Posterior cingulate gyrus (tissue), 11 donors: ENCODE measurements at places on chromosomes 16 and 17.

- DNase-seq, result no peak
Observed at GRCh38 chr16:75644240-75645012, 3.0 kb downstream of the KARS1 start.

- DNase-seq, result no peak
Observed at GRCh38 chr16:56689171-56689570, 6.9 kb downstream of the MT1X start.

DNA sequence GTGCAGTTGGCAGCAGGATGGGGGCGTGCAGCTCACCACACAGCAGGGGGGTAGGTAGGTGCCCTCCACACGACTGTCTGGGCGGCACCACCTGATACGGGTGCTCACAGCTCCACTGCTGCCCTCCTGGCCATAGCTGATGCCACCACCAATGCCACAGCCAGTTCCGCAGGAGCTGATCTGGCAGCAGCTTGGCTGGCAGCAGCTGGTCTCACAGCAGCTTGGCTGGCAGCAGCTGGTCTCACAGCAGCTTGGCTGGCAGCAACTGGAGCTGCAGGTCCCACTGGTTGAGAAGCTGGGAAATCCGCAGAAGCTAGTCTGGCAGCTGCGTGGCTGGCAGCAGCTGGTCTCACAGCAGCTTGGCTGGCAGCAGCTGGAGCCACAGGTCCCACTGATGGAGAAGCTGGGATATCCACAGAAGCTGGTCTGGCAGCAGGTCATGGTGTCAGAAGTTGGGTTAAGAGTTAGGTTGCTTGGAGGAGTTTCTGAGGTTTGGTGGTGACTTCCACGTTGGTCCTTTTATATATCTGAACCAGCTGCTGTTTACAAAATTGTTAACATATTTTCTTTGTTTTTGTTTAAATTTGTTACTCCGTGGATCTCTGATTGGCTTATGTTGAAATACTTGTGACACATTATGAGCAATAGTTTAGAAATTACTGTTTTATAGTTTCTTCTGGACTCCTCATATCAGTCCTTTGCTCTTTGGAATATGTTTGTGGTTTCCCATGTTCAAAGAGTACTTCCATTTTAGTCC is at the start of gene KRTAP1-5:
Gene KRTAP1-5 (minus strand): TSS at position 494 of the 757 bp plus-strand sequence. CDS start 53 bp downstream, at position 441.
- DNase-seq, result no peak

- DNase-seq, result no peak
Observed at GRCh38 chr16:79563921-79564320, 36.6 kb downstream of the MAF start.

GRCh38 chr17:12406623-12407215 is 259.0 kb upstream of the MYOCD start:
- no peak for DNase-seq

GRCh38 chr17:17546399-17547185 is 44.9 kb downstream of the PEMT start:
- DNase-seq, result no peak

GRCh38 chr17:2309338-2310154 is 5.8 kb downstream of the SRR start:
- DNase-seq, result no peak

DNA sequence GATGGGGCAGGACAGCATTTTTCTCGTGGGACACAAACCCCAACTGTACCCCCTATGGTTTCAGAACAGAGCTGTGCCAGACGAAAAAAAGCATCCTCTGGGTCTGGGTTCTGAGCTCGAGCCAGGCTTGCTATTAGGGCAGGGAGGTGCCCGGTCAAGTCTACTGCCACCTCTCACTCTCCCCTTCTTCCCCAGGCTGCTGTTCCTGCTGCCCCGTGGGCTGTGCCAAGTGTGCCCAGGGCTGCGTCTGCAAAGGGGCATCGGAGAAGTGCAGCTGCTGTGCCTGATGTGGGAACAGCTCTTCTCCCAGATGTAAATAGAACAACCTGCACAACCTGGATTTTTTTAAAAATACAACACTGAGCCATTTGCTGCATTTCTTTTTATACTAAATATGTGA is 1.1 kb downstream of the MT1E start:
- no peak for DNase-seq

DNA sequence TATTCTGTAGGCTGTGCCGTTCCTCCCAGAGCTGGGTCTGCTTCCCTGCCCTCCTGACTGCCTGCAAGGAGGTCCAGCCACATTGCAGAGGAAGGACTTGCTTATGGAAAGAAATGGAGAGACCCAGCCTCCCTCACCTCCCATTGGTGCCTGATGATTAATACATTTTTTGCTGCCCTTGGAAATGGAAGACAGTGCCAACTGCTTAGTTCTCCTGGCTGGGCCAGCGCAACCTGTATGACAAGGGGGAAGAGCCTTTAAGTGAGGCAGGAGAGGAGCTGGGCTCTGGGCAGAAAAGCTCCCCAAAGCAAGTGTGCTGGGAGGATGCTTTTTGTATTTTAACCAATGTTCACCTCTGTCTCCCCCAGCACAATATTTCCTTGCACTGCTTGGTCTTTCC is 238.5 kb downstream of the SOX9 start:
- no peak for DNase-seq

DNA sequence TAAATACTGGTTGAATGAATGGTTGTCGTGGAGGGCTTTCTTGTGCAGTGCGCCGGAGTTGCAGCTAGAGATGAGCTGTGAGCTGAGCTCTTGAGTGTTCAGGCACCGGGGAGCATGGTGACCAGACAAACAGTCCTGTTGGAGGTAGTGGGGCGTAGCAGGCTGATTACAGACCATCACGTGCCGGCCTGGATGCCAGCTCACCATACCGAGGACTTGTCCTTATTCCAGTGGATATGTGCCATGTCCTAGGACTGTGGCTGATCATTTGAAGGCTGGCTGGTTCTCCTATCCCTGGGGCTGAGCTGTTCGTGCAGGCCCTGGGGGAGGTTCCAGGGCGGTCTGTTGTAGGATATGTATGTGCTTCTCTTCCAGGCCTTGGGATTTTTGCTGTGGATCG is 60.0 kb downstream of the ABCC1 start:
- DNase-seq, result peak; percentile 54

DNA sequence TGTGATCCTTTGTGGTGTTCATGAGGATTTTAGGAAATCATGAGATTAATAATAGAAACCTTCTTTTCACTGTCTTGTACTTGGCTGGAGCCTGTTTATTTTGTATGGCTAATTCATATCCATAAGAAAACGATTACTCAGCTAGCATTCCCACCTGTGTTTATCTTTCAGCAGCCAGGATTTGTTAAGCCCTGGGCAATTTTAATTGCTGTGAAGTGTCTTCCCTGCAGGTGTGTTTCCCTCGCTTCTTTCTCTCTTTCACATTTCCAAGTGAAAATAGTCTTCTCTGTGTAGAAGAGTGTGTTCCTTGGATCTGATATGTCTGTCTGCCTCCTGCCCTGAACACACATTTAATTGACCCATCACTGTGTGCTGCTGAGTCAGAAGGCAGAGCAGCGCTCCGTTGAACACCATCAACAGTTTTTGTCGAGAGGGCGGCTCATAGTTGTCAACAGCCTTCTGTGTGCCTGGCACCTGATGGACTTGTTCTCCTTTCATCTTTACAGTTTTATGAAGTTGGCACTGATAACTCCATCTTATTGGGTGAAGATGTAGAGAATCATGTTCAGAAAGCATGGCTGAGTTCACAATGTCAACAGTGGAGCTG is 83.2 kb downstream of the SPECC1 start:
- DNase-seq, result no peak

DNA sequence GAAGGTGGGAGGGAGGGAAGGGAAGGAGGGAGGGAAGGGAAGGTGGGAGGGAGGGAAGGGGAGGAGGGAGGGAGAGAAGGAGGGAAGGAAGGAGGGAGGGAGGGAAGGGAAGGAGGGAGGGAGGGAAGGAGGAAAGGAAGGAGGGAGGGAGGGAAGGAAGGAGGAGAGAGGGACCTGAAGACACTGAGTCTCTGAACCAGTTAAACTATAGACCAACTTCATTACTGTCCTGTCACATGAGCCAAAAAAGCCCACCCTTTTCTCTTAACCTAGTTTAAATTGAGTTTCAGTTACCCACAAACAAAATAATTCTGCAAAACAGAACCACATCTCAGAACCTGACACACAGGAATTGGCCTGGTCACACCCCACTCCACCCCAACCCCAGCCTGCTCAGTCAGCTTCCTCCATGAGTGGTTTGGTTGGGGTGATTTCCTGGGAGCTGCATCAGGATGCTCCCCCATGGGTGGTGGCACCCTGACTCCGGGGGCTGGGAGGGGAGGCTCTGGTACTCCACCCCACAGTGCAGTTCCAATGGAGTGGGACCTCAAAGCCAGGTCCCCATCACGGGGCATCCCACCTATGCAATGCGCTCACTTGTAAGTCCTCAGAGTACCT is 4.7 kb upstream of the PRR29 start:
- no peak for DNase-seq

DNA sequence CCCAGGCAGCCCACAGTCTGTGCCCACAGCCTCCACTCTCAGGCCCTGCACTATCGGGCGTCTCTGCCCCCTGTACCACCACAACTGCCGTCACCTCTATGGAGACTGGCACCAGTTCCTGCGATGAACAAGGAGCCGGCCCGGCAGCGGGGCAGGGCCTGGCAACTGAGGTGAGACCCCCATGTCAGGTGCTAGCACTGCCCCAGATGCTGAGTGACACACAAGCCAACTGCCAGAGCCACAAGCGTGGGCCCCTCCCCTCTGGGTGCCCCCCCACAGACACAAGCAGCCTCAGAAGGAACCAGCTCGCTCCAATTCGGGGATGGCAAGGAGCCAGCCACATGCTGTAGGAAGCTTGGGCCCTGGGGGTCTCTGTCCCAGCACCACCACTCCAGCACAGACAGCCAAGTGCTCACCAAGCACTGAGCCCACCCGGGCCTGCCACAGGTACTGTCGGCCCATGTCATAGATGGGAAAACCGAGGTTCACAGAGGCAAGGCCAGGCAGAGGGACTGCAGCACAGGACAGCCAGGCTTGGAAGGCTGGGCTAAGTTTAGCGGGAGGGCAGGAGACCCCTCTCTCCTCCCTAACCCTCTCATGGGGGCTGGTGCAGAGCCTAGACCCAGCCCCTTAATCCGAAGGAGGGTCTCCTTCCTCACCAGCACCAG is 1.5 kb upstream of the PVALEF start:
- DNase-seq, result peak; percentile 87

DNA sequence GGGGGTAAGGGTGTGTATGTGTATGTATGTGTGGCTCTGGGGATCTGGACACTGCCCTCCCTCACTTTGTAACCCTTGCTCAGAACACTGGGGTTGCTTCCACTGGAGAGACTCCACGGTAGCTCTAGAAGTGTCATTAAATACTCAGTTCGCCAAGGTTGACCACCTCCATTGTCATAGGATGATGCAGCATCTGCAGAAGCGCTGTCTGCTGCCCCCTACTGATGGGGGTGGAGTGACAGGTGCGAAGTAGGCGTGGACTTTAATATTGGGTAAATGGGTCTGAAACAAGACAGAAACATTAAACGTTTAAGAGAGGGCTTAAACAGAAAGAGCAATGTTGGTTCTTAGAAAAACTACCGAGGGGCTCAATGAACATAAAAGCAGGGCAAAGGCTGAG is 35.5 kb upstream of the STAC2 start:
- no peak for DNase-seq

- DNase-seq, result no peak
Observed at GRCh38 chr17:29585080-29585751, 4.2 kb downstream of the GIT1 start.

DNA sequence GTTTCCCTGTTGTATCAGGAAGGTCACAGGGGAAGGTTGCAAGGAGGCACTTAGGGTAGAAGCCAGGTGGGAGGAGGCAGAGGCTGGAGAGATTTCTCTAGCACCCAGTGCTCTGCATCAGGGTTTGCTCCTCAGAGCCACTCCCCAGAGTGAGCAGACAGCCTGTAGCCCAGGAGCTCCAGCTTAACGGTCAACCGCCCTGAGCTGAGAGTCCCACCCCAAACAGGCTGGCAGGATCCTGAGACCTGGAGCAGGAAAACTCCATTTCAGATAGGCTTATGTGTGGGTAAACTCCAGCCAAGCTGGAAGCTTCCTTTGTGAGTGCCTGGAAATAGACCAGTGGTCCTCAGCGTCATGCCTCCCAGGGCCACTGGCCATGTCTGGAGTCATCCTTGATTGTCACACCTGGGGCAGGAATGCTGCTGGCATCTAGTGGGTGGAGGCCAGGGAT is 37.9 kb downstream of the MPRIP start:
- DNase-seq, result no peak

DNA sequence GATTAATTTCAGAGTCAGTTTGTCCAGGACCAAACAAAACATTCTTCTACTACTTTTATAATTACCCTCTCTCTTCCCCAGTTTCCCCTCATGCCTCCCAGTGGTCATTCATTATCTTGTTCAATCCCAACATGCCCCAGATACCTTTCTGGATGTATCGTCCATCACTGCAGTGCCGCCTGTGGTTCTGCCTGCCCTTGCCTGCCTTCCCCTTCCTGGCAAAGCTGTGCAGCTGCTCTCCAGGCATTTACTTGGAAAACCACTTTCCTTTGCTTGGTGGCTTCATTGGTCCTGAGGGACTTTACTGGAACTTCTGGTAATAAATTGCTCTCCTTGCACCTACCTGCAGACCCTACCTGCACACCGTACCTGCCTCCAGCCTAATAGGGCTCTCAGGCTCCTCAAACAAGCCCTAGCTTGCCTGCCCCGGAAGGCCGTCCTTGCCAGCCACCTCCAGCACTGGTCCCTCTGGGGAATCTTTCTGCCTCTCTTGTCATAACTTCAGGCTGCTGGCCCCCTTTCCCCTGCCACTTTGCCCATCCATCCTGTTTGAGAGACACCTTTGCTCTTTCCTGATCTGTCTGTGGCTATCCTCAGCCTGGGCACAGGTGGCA is 19.5 kb upstream of the MSI2 start:
- no peak for DNase-seq

GRCh38 chr17:47905221-47905733 is 9.2 kb downstream of the SP2 start:
- peak; percentile 64 for DNase-seq

DNA sequence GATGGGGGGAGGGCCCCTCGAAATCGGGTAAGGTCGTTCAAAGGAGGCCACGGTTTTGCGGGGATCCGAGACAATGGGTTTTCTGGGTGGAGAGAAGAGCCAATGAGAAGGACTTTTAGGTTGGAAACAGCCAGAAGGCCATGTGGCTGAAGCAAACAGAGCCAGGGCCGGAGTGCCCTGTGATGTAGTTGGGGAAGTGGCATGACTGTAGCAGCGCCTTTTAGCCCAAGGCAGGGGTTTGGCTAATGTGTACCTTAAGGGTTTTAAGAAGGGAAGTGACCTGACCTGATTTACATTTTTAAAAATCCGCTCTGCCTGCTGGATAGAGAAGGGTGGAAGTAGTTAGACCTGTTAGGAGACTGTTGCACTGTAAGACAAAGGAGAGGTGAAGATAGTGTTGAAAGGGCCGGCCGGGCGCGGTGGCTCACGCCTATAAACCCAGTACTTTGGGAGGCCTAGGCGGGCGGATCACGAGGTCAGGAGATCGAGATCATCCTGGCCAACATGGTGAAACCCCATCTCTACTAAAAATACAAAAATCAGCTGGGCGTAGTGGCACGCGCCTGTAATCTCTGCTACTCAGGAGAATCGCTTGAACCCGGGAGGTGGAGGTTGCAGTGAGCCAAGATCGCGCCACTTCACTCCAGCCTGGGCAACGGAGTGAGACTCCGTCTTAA is 1.0 kb downstream of the LYRM1 start:
- DNase-seq, result peak; percentile 35

GRCh38 chr16:27377666-27378485 is 24.1 kb upstream of the IL21R start:
- no peak for DNase-seq
